Stimulated activated naive CD8-positive, alpha-beta T cell treated with anti-CD3 and anti-CD28 coated beads, Interleukin-15, Interleukin-2, amounts not matched to agents 100 U/mL and 50 U/mL, for 24 hours (primary cell): ENCODE measurements at places on chromosomes 3 and 15.

DNA sequence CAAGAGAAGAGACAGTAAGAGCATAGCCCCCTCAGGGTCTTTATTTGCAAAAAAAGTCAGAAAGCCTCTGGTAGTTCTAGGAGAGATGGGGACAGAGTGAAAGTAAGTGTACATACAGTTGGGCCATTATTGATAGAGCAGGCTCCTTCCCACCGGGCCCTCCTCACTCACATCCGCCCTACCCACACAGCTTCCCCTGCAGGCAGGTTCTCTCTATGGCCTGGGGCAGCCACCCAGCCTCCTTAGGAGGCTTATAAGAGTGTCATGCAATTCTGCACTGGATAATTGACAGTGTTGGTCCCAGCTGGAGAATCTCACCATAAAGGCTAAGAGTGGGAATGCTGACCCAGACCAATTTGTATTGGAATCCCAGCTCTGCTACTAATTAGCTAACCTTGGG is 49.5 kb downstream of the SLC30A4 start:
- DNase-seq = no peak

GRCh38 chr15:75008629-75009326 is 13.4 kb downstream of the SCAMP5 start:
- DNase-seq = no peak

GRCh38 chr3:102238362-102238761 is 196.5 kb upstream of the ZPLD1 start:
- DNase-seq = no peak

- DNase-seq = no peak
Measured at GRCh38 chr3:196053487-196053886, 28.4 kb downstream of the TFRC start.

- DNase-seq = no peak
Measured at GRCh38 chr15:41901431-41901830, 7.6 kb upstream of the SPTBN5 start.

GRCh38 chr15:62994975-62995681 is 47.4 kb upstream of the TPM1 start:
- DNase-seq = no peak

DNA sequence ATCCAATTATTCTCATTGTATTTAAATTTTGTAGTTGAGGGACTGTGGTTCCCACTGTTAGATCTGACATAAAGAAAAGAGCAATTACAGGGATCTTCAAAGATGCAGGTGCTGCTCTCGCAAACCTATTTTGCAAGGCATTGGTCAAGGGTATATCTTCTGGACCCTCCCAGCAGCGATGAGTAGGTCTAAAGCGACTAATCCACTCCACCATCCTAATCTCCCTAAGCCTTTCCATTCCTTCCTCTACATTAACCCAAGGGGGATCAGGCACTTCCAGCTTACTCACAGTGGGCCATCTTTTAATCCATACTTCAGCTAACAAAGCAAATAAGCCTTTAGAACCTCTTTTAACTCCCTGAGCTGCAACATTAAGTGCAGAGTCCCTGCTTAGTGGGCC is 37.0 kb upstream of the CPOX start:
- no peak for DNase-seq

- peak; percentile 65 for DNase-seq
Measured at GRCh38 chr3:130892759-130893375, 1.0 kb upstream of the ATP2C1 start.

DNA sequence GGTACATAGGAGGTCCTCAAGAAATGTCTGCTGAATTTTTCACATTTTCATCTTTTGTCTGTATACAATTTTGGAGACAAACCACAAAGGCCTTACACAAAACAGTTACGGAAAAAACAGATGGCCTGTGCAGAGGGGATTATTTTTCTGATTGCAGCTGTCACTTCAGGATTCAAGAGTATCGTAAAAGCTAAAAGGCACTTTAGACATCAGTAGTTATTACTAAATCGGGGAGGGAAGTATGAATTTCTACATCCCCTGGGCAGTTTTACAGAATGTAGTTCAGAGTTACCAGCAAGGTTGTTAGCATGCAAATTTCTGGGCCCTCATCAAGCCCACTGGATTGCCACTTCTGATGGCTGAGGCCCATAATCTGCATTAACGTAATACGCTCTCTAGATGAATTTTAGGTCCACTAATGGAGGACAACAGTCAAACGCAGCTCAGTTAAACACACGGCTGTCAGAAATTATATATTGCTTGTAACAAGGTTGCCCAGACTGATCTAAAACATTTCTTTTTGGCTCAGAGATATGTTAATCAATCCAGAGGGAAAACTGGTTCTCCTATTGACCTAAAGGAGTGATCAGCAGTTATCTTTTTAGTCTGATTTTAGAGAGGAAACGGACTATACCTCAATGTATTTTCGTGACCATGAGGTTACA is 1.1 kb downstream of the RIOX2 start:
- DNase-seq = no peak

DNA sequence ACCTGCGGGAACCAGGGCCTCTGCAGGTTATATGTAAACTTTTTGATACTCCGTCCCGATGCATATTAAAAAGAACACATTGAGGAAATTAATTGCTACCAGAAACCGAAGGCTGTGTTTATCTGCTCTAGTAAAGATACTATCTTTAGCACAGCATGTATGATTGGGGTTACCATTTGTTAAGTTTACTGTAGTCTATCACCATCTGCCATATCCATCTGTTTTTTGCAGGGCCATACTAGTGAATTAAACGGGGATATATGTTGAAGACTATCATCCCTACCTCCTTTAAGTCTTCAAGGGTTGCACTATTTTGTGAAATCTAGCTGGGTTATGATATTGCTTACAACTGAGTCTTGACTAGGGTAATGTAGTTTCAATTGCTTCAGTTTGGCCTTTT is 597.0 kb downstream of the SQOR start:
- DNase-seq = no peak

GRCh38 chr15:66186049-66186825 is 67.3 kb downstream of the MEGF11 start:
- no peak for DNase-seq

- DNase-seq = peak; percentile 97
Measured at GRCh38 chr3:114056130-114057010, at the start of the genes CCDC191 and QTRT2. CCDC191 (minus strand) TSS chr3:114056526; CDS start chr3:114056466, 60 bp downstream. QTRT2 (plus strand) TSS chr3:114056737; CDS start chr3:114065258, 8,521 bp downstream.

- DNase-seq = no peak
Measured at GRCh38 chr15:45009046-45009445, 13.9 kb upstream of the SORD start.

GRCh38 chr3:108099679-108100428 is 9.0 kb upstream of the CD47 start:
- peak; percentile 68 for DNase-seq

DNA sequence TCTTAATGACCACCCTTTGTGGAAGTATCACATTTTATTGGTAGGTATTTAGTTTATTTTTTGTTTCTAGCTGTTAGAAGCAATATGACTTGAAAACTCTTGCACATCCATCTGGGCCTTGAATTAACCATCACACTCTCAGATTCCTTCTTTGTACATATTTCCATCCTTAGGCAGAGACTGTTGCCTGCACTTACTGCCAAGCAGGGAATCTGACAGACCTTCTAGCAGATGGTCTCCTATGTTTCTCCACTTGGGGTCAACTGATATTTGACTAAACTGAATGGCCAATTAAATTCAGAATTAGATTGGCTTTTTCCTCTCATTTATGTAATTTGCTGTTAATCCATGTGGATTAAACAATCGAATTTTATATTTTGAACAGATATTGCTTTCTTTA is 324.9 kb upstream of the TGFBR2 start:
- DNase-seq = no peak

GRCh38 chr3:54873059-54874010 is 54.5 kb downstream of the LRTM1 start:
- DNase-seq = no peak

GRCh38 chr3:46276497-46277099 is 34.3 kb downstream of the CCR3 start:
- DNase-seq = peak; percentile 81
